Fibroblast of mammary gland (primary cell): ENCODE measurements at places on chromosomes 4 and X.

GRCh38 chr4:127236889-127237288, 395.9 kb upstream of the INTU start:
- DNase-seq, result peak; percentile 78

DNA sequence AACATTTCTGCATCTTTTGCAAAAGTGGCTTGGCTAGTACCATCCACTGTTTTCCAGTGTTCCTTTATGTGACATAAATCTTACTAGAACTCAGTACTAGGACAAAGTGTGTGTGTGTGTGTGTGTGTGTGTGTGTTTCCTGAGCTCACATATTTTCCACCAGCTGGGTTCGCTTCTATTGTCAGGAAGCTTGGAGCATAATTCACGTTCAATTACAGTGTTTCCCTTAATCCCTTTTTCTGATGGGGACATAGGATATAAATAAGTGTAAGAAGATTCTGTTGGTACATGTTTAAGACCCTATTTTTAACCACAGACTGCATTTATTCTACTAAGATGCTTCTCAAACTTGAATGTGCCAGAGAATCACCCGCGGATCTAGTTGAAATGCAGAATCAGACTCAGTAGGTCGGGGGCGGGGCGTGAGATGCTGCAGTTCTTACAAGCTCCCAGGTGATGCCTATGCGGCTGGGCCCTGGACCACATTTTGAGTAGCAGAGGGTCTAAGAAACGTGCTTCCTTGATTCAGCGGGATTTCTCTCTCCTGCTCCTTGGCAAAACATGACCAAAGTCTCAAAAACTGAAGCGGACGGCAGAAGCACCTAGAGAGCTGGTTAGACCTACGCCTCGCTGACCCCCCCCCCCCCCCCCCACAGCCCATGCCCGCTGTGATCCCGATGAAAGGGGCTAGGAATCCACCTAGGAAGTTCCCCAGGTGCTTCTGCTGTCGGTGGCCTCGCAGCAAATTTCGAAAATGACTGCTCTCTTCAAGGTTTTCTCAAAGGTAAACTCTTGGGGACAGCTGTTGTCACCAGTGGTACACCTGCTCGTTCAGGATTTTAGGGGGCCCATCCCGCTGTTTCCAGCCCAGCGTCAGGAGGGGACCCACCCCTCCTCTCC, 797 bp downstream of the CD99L2 start:
- DNase-seq, result peak; percentile 27

GRCh38 chr4:100280807-100281206, 90.5 kb upstream of the DDIT4L start:
- DNase-seq, result no peak

DNA sequence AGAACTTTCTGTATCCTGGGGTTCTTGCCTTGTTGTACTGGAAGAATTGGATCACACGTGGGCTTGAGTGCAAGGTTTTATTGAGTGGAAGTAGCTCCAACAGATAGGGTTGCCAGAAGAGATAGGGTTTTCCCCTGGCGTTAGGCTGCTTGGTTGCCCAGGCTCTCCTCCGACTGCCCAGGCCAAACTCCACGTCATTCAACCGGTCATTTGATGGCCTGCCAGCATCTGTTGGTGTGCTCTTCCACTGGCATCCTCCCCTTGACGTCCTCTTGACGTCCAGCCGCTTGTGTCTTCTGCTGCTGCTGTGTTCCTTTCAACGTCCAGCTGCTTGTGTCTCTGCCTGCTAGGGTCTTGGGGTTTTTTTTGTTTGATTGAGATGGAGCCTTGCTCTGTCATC, 340.3 kb upstream of the ZCCHC13 start:
- peak; percentile 71 for DNase-seq

DNA sequence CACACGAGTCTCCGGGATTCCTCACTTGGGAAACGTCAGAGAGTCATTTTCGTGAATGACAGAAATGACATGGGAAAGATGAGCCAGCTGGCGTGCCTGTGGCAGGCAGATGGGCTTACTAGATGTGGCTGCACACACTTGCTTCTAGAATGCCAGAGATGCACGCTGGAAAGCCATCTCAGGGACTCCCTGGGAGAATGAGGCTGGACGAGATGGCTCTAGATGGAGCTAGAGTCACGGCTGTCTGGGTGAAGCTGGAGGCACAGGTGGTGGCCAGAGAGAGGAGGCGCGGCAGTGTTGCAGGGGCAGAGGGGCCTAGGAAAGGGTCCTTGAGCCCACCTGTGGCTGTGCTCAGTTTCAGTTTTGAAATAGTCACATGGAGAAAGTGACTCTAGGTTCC, 26.0 kb downstream of the TKTL1 start:
- DNase-seq, result no peak

DNA sequence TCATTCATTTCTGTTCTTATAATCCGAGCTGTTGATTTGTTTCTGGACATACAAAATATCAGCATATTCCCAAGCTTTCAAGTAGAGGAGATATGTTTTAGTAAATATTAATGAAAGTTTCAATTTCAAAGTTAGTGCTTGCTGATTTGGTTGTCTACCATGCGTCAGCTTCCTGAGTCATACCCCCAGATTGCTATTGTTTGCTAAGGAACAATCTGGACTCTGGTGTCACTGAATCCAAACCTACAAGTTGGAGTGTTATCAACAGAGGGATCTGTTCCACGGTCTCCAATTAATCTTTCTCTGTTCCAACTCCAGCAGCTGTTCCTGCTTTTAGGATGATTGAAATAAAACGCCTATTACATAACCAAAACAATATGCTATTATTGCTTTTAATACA, 96.1 kb upstream of the FAM9A start:
- DNase-seq, result peak; percentile 54

DNA sequence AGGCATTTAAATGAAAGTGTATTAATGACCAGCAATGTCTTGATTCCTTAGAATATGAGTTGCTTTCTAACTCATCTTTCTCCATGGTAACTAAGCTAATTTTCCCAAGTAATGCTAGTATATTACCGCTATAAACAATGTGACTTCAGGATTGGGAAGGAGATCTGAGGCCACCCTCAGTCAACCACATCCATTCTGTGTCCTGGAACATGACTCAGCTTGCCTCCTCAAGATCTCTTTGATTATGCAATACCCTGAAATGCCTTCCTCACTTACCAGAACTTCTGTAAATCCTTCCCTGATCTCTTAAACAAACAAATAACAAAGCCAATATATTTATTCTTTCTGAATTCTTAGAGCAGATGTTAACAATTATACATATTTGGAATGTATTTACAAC, 1495.5 kb downstream of the PCDH18 start:
- DNase-seq, result peak; percentile 83

DNA sequence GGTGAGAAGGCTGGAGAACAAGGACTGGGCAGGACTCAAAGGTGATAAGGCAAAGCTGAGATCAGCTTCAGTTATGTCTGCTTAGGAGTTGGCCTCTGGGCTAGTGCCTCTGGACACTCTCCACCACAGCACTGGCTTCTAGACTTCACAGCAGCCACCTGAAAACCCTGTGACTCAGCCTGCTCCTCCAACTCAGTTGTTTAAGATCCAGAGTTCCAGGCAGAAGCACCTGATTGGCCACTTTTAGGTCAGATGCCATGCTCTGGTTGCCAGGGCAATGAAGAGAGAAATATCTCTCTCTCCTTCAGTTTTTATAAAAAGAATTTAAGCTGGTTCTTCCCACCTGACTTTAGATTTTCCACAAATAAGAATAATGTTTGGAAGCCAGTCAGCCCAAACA, 47.9 kb upstream of the BLTP1 start:
- DNase-seq, result no peak

DNA sequence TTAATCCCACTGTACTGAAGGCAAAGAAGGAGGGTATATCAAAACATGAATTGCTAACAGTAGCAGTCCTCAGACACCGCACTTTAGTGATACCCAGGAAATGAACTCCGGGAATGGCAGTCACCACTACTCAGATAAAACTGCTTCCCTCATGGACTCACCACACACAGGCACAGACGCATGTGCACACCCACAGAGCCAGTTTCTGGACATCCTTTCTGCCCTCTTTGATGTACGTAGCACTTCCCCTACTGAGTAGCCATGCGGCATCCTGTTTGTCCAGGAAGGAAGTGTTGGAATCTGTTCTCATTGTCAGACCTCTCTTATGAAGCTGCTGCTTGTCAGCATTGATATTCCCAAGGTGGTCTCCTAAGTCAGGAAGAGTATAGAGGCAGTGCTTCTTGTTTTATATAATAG, 95.7 kb downstream of the DCLK2 start:
- DNase-seq, result no peak

DNA sequence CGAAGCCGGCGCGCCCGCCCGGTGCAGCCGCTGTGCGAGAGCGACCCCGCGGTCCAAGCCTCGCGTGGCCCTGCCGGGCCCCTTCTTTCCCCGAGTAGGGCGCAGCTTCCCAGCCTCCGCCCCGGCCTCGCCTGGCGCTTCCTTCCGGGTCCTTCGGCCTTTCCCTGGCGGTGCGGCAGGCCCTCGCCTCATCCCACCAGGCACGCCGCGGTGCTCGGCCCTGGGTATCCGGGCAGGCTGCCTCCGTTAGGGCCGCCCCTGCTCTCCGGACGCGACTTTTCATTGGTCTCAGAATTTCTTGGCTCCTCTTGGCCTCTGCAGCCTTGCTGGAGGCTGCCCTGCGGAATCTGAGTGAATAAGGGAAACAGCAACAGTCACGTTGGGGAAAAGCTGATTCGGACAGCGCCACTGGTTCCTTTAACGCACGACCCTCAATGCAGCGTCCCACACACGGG, 429 bp downstream of the UVSSA start:
- DNase-seq, result peak; percentile 89

DNA sequence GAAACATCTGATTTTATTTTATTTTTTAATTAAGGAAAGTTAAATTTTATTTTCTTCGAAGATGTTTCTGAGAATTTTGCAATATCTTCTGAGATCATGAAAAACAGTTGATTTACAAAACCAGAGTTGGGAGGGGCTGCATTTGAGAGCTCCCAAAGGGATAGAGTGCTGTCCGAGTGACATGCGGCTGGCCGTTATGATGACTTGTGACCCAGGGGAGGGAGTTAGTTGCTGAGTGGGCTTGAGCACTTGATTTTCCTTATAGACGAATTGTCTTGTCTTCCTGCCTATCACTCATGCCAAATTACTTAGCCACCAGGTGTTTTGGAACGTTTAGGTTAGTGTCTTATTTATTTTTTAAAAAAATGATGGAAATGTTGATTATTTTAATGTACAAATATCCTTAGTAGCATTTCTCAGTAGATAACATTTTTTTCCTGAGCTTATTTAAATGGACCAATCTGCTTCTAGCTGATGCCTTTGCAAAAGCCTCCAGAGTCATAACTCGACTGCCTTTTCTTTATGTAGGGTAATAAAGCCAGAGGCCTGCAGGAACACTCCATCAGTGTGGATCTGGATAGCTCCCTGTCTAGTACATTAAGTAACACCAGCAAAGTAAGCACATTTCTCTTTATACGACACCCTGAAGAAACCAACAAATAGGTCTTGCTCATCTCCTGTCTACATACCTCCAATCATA, 85.2 kb downstream of the PTTG2 start:
- DNase-seq, result no peak

GRCh38 chr4:112060212-112060611, 85.0 kb upstream of the FAM241A start:
- peak; percentile 54 for DNase-seq

GRCh38 chr4:54819034-54819433, 161.3 kb downstream of the KIT start:
- no peak for DNase-seq

GRCh38 chr4:48780865-48781214, 761 bp upstream of the FRYL start:
- DNase-seq, result peak; percentile 39

- no peak for DNase-seq
Observed at GRCh38 chr4:125714845-125715244, 400.1 kb downstream of the FAT4 start.

DNA sequence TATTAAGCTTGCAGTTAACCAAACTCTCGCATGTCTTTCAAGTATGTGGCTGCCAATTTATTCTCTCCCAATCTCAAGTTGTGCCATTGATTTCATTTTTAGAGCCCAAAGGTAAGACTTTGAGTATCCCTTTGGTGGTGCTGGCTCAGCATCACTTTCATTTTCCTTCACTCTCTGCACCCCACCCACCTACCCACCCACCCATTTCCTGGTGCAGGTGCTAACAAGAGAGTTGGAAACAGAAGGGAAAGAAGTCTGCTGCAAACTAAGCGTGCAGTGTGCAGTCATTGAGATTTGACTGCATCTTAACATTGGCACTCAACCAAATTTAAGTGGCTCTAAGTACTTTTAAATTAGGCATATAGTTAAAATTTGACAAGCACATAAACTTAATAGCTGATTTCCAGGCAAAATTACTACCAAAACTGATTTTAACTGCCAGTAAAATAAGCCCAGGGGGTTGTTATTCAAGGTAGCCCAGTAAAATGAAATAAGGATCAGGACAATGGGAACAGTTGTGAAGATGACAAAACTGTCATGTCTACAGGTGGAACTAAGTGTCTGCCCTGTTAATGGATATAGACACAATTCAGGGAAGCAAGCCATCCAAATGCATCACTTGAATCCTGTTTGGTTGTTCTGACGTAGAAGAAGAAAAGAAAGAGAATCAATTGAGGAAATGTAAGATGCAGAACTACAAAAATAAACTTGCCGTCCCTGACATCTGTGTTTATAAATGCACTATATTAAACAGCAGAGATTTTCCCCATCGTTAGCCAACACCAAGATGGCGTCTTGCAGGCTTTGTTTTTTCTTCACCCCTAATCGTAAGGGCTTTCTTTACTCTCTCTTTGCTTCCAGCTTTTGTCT, 184.2 kb downstream of the KDR start:
- no peak for DNase-seq

- peak; percentile 80 for DNase-seq
Observed at GRCh38 chrX:149540131-149540620, 636 bp upstream of the EOLA1 start.

GRCh38 chr4:125316401-125316790, 1.6 kb downstream of the FAT4 start:
- DNase-seq, result no peak

GRCh38 chrX:111811831-111812230, 64.2 kb upstream of the TRPC5OS start:
- peak; percentile 29 for DNase-seq

GRCh38 chrX:153875391-153876111, 10.4 kb downstream of the L1CAM start:
- DNase-seq, result peak; percentile 3

GRCh38 chr4:8829584-8829983, 42.1 kb downstream of the HMX1 start:
- DNase-seq, result no peak

DNA sequence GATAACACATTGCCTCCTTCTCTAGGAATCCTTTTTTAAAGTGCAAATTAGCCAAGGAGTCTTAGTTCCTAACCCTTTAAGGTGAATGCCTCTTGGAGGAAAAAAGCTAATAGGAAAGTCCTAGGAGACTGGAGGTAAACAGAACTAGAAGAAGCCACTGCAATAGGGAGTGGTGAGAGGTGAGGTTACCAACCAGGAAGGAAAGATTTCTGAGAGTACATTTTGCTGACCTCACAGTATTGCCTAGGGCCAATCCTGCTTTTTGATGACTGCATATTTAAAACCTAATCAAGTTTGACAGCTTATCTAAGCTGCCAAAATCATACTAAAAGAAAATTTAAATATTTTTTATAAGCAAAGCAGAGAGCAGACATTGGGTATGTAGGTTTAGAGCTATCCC, 7.3 kb upstream of the CUL4B start:
- no peak for DNase-seq

GRCh38 chr4:85806334-85806733, 331.4 kb downstream of the ARHGAP24 start:
- DNase-seq, result no peak

GRCh38 chr4:119663160-119663788, 34.7 kb upstream of the PDE5A start:
- DNase-seq, result no peak
